ENCODE measurements at places on chromosomes 12 and 14.

DNA sequence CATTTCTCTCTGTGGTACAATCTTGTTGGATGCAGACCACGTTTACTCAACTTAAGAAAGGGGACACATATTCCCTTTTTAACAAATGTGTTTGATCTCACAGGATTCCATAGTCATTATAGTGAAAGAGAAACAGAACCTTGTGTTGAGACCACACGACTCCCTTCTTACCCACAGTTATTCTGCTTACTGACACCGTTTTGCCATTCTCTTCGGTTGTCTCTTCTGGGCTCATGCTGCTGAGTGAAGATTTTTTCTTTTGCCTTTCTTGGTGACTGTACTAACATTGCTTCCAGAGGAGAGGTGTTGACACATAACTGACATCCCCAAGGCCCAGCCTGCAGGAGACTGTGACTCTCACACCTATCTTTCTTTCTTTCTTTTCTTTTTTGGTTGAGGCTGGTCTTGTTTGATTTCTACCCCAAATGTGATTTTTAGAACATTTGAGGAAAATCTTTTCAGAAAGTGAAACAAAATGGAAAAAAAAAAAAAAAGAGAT lies 61.2 kb upstream of the OTOGL start:
- no peak for DNase-seq

GRCh38 chr12:124786061-124786964 lies 77.4 kb downstream of the SCARB1 start:
- DNase-seq, result peak; percentile 97

DNA sequence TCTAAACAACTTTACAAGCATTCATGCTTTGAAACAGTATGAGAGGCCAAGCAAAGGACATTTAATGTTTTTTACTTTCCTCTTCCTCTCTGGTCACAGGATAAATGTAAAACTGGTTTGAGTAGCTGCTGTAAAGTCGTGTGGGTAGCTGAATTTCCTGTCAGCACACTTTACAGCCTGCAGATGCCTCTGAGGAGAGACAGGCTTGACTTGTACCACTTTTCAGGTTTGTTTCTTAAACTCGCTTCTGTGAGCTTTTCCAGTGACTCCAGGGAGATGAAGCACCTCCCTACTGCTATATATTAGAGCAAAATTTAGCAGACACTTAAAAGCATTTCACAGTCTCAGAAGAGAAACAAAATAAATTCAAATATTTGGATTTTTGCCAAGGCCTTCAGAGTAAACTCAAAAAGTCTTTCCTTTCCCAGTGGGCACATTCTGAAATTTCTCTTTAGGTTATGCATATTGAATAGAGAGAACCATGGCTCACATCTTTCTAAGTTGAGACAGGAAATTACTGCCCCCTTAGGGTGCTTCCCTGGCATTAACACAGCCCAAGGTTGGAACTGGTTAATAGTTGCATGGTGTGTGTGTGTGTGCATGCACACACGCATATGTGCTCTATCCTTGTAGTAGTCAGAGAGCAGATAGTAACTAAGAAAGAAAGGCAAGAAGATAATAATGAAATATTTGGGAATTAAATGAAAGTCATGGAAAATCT lies 557.3 kb upstream of the MIS18BP1 start:
- peak; percentile 17 for DNase-seq

DNA sequence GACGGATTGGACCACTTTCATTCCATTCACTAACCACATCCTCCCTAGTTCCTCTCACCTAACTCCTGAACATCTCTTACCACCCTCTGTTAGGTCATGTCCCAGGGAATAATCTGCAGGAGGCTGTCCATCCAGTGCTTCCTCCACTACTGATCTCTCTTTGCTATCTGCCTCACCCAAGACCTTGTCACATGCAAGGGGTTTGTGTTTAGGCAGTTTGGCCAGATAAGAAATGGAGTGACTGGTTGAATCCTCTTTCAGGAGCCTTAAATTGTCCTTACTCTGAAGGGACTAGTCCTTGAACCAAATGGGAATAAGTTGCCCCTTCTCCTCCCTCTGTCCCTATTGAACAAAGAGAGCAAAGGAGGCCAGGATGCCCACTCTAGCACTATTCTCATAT lies 249.2 kb upstream of the BTG1 start:
- no peak for DNase-seq
